ENCODE measurements at places on chromosomes 6 and 20.

DNA sequence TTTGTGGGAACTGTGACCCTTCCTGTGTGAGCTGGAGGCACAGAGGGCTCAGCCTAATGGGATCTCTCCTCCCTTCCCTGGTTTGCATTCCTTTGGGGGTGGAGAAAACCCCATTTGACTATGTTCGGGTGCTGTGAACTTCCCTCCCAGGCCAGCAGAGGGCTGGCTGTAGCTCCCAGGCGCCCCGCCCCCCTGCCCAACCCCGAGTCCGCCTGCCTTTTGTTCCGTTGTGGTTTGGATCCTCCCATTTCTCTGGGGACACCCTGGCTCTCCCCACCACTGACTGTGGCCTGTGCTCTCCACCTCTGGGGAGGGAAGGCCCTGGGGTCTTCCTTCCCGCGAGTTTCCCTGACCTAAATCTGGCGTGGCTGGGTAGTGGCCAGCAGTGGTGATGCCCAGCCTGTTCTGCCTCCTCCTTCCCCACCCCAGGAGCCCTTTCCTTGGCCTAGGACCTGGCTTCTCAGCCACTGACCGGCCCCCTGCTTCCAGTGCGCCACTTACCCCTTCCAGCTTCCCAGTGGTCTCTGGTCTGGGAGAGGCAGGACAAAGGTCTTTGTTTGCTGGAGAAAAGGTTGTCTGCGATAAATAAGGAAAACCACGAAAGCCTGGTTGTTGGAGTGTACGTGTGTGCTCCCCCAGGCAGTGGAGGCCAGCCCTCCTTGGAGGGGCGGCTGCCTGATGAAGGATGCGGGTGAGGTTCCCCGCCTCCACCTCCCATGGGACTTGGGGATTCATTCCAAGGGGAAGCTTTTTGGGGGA lies 4.9 kb downstream of the VEGFA start:
- no peak for DNase-seq

GRCh38 chr6:136576821-136577220 lies 26.6 kb upstream of the MAP7 start:
- no peak for DNase-seq

GRCh38 chr20:61543086-61543485 lies 291.0 kb downstream of the CDH4 start:
- DNase-seq = no peak

- no peak for DNase-seq
Measured at GRCh38 chr6:36679043-36679833, 724 bp downstream of the CDKN1A start.

GRCh38 chr6:11909696-11910132 lies 102.4 kb upstream of the HIVEP1 start:
- no peak for DNase-seq

- no peak for DNase-seq
Measured at GRCh38 chr6:125041740-125042459, 79.7 kb downstream of the RNF217 start.

DNA sequence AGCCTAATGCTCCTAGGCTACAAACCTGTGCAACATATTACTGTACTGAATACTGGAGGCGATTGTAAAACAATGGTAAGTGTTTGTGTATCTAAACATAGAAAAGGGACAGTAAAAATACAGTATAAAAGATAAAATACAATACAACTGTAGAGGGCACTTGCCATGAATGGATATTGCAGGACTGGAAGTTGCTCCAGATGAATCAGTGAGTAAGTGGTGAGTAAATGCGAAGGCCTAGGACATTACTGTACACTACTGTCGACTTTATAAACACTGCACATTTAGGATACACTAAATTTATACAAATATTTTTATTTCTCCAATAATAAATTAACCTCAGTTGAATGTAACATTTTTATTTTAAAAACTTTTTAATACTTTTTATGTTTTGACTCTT lies 485.0 kb downstream of the MMUT start:
- no peak for DNase-seq

GRCh38 chr6:103885446-103885845 lies 974.3 kb downstream of the HACE1 start:
- DNase-seq = no peak

GRCh38 chr6:54598787-54599313 lies 247.7 kb upstream of the FAM83B start:
- no peak for DNase-seq

DNA sequence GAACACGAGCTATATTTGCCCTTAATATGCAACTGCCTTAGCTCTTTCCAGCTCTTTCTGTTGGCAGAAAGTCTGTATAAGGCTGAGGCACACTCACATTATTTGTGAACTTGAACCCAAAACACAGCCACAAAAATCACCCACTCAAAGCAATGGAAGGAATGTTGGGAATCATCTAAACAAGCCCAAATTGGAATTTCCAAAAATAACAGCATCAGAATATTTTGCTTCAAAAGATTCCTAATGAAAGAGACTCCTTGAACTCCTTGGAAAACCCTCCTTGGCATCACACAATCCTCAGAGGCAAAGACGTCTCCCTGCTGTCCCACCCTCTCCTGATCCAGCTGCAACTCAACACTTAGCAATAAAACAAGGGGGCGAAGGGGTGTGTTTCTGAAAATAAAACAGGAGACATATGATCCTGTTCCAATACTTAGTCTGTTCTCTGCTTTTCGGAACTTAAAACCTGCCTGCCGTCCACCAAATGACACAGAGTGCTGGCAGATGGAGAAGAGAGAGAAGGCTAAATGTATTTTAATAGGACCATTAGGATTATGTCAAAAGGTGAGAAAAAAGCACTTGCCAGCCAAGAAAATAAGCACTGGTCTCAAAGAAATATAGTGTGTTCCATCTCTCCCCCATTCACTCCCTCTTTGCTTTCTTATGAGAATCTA lies 320.7 kb upstream of the JARID2 start:
- DNase-seq = no peak

DNA sequence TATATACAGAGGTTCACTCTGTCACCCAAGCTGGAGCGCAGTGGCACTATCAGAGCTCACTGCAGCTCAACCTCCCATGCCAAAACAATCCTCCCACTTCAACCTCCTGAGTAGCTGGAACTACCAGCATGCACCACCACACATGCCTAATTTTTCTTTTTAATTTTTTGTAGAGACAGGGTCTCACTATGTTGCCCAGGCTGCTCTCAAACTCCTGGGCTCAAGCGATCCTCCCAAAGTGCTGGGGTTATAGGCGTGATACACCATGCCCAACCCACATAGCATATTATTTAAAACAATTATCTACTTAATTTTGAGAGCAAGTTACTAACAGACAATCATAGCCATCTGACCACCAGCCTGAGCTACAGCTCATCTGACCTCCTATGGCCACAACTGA lies 459.9 kb upstream of the JARID2 start:
- DNase-seq = no peak

DNA sequence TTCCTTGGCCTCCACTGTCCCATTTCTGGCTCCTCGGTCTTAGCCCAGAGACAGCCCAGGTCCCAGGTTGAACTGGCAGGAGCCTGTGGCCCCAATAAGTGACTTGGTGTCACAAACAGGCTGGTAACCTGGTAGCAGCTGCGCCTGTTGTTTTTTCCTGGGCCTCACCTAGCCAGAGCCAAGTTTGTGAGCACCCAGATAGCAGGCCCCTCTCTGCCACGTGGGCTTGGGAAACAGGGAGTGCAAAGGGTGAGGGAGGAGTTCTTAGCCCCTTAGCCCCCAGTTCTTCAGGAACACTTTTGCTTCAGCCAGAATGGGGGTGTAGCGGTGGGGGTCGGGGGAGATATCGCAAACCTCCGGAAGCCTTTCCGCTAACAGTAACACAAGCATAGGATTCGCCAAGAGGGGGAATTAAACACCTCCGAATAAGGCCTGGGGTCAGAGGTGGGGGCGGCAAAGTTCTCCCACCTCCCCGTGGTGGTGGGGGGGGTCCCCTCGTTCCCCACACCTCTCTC lies 760 bp downstream of the C6orf132 start:
- DNase-seq = no peak

DNA sequence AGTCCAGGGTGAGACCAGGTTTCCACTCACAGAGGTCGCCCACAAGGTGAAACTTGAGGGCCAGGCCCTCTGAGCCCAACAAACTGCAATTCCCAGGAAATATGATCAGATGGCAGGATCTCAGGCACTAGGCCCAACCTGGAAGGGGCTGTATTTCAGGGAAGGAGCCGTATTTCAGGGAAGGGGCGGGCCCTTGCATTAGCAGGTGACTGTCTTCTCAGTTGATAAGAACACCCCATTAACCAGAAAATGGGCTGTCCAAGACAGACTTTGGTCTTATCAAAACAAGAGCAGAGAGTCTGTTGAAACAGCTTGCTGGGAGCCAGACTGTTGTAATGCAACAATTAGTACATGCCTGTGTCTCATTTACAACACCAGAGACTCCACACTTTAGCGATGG lies 10.9 kb upstream of the BNIP5 start:
- no peak for DNase-seq

DNA sequence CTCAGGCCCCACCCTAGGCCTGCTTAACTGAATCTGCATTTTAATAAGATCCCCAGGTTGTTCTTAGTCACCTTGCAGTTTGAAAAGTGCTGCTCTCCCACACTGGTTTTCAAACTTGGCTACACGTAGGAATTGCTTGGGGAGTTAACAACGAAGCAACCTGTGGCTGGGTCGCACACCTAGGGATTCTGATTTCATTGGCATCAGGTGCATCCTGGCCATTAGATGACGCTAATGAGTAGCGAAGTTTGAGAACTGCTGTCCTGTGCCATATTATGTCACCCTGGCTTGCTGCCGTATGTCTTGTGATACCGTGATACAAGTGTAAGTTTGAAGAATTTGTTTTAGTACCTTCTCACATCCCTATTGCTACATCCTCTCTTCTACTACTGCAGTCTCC lies 28.2 kb upstream of the FUCA2 start:
- DNase-seq = no peak

DNA sequence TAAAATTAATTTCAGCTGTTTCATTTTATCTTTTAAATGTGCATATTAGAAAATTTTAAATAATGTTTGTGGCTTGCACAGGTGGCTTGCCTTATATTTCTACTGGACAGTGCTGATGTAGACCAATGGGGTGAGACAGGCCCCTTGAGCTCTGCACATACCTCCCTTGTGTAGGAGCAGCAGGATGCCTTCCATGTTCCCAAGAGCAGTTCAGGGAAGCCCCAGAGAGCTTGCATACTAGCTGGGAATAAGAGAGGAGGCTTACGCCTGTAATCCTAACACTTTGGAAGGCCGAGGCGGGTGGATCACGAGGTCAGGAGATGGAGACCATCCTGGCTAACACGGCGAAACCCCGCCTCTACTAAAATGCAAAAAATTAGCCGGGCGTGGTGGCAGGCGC lies 61.4 kb downstream of the RFPL4B start:
- no peak for DNase-seq

DNA sequence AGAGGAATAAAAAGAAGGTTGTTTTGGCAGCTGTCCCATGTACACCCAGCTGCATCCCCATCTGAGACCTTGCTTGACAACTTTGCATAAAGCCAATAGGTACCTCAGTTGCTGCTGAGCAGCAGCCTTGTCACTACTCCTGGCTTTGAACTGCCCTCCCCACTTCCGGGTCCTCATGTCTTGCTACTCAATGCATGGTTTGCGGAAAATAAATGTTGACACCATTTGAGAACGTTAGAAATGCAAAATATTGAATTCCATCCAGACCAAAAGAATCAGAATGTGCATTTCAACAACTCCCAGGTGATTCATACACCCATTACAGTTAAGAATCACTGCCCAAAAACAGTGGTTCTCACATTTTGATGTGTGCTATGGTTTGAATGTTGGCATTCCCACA lies 32.9 kb downstream of the GPX5 start:
- DNase-seq = peak; percentile 31
